ENCODE measurements at places on chromosomes 1 and 21.

DNA sequence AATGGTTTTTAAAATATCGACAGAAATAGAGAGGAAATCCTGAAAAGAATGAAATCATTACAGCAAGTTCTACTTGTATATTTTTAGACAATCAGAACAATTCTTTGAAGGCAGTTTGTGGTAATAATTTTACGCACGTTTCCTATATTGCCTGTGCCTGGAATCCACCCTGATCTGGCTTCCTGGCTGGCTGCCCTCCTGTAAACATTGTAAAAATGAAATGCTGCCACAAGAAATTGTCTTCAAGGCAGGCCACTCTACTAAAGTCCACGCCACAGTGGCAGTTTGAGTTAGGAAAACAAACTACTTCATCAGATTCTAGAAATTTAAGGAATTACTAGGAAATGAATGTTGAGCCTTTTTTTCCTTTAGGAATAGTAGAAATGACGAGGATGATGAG lies 454.5 kb upstream of the NR5A2 start:
- DNase-seq: no peak

DNA sequence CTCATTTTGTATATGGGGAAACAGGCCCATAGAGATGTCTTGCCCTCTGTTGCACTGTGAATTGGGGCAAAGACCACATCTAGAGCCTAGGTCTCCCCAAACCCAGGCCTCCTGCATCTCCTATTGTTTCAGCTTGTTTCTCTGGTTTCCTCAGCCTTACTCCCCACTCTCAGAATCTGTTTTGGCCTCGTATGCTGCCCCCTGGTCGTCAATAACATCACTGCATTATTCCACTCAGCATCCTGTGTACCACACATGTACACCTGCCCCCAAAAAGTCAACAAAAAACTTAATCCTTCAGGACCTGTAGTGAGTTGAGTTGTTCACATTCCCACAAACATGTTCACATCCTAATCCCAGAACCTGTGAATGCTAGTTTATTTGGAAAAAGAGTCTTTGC lies 184.8 kb downstream of the BRINP2 start:
- DNase-seq: peak; percentile 26

GRCh38 chr1:9900142-9901043 lies 9.7 kb downstream of the CTNNBIP1 start:
- DNase-seq: no peak

GRCh38 chr21:44440241-44441040 lies 14.9 kb upstream of the LRRC3 start:
- DNase-seq: no peak

DNA sequence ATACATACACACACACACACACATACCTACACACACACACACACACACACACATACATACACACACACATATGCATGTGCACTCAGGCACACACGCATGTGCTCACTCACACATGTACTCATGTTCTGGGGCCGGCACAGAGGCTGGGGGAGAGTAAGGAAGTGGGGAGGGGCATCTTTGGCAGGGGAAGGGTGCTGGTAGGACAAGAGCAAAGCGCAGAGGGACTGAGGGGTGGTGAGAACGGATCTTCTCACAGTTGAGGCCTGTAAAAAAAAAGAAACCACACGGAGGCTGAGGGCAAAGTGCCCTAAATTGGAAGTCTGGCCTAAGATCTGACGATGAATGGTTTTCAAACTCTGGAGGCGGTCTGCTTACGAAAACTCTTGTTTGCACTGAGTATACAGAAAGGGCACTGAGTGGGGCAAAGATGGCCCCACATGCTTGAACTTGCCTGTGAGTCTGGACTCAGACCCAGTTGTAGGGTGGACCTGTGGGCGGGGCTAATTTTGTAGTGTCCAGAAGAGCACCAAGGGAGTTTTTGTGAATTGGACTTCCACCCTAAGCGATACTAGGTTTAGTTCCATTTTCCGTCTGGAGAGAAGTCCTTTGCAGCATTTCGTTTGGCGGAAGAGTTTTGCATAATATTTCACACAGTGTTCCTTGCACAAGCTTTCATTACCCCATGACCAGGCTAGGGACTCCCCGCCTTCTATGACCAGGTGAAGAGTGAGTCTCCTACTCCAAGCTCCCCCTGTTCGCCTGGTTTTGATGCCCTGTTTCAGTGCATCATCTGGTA lies 79.3 kb upstream of the LYST start:
- no peak for DNase-seq

- DNase-seq: no peak
These were observed 317.5 kb downstream of the HHAT start for GRCh38 chr1:210646258-210646616.

DNA sequence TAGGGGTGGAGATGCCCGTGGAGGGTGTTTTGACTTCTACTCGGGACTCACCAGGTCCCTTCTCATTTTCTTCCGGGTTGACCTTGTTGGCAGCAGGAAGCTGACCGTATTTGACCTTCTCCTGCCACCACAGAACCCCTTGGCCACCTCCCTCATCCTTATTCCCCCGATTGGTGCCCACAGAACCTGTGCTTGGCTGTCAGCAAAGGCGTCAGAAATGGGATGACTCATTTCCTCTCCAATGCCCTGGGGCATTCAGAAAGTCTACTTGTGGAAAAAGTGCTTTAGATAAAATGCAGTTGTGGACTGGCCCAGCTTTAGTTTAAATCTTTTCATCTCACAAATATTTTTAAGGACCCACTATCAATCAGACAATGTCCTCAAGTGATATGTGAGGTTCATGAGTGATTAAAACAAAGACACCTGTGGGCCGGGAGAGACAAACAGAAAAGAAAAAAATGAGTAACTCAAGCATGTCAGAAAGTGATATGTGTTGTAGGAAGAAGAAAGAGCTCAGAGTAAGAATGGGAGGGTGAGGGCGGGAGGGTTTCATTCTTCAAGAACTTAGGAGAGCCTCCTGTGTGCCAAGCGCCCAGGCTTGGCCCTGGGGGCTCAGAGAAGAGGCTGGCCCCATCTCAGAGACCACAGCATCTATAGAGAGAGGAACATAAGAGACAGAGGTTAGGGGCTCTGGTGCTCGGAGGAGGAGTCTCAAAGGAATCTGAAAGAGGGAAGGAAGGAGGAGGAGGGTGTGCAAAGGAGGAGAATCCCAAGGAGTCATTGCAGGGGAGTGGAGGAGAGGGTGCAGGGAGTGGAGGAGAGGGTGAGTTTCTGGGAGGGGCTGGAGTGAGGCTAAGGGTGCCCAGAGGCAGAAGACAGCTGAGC lies 221.6 kb upstream of the VAMP3 start:
- peak; percentile 81 for DNase-seq

- peak; percentile 58 for DNase-seq
These were observed 61.8 kb upstream of the DAB1 start for GRCh38 chr1:57485643-57486042.

- DNase-seq: peak; percentile 23
These were observed 65.9 kb downstream of the PIK3CD start for GRCh38 chr1:9717193-9718005.

- DNase-seq: peak; percentile 76
These were observed 20.6 kb upstream of the PGD start for GRCh38 chr1:10378081-10378841.

GRCh38 chr1:240991230-240991629 lies 365.8 kb downstream of the RGS7 start:
- DNase-seq: no peak

DNA sequence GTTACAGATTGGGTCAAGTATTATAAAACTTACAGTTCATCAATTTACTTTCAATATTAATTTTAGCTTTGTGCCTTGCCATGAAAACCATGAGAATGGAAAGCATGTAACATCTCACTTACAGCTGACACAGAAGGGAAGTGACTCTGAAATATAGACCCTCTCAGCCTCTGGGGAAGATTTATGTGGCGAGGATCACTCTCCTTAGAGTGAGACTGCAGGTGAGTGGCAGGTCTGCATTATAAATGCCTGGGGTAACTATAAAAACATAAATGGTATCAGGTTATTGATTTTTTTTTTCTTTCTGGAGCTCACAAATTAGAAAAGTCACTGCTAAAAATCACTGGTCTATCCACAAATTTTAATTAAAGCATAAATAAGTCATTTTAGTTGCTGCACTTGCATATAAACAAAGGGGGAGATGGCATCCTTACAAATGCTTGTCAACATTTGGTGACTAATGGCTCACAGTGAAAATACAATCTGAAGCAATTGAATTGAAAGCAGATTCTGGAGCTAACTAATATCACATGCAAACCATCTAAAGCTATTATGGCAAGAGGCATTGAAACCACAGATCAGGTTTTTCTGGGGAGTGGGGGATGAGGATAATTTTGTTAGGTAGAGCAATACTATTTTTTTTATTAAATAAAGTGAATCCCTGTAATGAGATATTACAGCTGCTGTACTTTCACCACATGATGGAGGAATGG lies 200.9 kb downstream of the TM2D1 start:
- DNase-seq: no peak

DNA sequence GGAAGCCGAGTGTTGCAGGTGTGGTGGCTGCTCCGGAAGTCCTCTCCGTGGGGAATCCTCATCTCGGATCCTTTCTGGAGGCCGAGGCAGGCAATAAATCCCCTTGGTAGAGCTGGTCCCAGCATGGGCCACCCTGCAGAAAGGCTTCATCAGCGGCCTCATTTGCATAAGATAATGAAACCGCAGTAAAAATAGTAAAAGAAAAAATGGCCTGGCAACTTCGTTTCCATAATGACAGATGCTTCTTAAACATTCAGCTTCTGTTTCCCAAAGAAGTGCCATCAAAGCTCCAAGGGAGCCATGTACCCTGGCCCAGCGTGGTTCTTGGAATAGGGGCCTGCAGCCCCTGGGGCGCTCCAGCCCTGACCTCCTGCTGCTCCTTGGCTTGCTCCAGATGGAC lies 244.1 kb downstream of the GRIK3 start:
- no peak for DNase-seq

Data from fibroblast of skin of scalp (primary cell).